Bronchial epithelial cell (primary cell): ENCODE measurements at places on chromosomes 1 and 21.
A peak's percentile ranks its signal among the peaks of the same experiment; 100 is the strongest.

- peak; percentile 97 for DNase-seq
Measured at GRCh38 chr1:6325482-6325881, 64.6 kb upstream of the GPR153 start.

DNA sequence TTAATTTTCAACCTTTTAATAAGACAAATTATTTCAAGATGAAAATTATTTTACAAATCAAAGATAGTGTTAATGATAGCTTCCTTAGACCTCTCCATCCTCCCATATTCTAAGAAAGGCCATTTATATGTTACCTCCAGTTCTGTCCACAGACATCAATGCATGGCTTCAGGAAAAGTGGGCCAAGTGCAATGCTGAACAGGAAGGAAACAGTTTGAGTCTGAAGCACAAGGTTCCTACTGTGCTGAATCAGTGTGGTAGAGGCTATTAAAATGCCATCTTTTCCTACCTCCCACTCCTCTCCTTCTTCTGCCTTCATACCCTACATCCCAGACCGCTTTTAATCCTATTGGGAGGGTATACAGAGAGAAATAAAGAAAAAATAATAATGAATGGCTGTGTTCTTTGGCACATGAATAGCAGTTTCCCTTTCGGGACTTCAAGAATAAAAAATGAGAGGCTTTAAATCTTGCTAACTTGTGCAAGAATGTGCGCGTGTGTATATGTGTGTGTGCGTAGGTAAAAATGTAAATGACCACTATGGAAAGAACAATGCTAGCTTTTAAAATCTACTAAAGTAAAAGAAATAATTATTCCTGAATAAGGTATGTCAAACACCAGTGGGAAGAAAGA lies 62.6 kb upstream of the C1orf105 start:
- DNase-seq = no peak

DNA sequence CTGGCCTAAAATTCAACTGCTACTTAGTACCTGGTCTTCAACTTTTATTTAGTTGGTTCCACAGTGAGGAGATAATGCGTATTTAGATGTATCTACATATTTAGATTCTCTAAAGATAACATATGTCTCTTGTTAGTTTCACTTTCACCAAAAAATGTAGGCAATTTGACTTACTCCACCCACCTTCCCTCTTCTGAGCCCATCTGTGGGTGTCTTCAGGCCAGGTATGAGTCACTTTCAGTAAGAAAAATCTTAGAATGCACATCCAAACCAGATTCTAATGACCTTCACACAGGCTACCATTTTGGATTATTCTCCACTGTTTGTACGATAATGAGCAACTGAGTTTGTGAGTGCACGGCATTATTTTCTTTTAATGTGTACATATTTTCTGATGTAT lies 501.7 kb downstream of the NEGR1 start:
- DNase-seq = no peak

DNA sequence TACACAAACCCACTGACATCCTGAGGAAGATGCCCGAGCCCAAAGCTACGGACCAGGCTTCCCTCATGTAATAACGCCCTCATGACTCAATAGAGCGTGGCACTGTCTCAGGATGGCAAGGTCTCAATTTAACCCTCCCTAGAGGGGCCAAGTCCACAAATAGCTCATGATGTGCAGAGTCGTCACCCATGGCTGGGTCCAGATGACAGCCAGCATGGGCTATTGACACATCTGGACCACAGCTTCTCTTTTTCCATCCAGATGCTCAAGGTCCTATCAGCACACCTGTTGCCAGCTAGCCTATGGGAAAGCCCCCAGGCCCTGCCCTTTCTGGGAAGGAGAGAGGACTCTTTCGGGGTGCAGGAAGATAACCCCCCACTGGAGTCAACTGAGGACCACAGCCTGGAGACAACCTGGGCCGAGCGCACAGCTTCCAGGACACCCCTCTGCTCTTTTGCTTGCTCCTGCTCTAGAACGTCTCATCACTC lies 2.8 kb downstream of the LAPTM5 start:
- no peak for DNase-seq

GRCh38 chr21:38075833-38076587 lies 159.8 kb upstream of the KCNJ6 start:
- DNase-seq = no peak

- peak; percentile 69 for DNase-seq
Measured at GRCh38 chr1:162310337-162310736, 66.3 kb downstream of the SPATA46 start.

GRCh38 chr1:31639543-31639942 lies 5.1 kb downstream of the PEF1 start:
- DNase-seq = peak; percentile 90

GRCh38 chr1:207810606-207811295 lies 58.9 kb downstream of the CD46 start:
- DNase-seq = no peak

GRCh38 chr1:50023292-50024159 lies at the start of gene AGBL4:
Gene AGBL4, minus strand, starts transcription at chr1:50023954.
- peak; percentile 11 for DNase-seq

GRCh38 chr1:205811660-205812059 lies 1.3 kb downstream of the SLC41A1 start:
- DNase-seq = no peak

DNA sequence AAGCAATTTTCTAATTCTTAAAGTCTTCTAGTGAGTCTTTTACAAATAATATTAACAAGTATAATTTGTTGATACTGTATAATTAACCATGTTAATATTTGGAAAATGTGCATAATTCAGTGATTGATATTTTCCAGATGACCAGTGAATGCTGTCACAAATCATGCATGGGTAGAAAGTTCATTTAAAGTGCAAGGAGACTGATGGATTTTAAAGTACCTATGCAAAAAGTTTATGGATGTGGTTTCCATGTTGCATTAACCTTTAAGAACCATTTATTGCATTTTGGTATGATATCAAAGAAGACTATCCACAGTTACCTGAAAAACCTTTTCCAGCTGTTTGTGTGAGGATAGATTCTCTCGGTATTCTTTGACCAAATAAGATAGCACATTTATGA lies 23.2 kb downstream of the CDC73 start:
- DNase-seq = no peak

GRCh38 chr1:153882296-153882912 lies 40.4 kb downstream of the GATAD2B start:
- no peak for DNase-seq

- no peak for DNase-seq
Measured at GRCh38 chr1:52904208-52904926, 17.2 kb downstream of the ECHDC2 start.

DNA sequence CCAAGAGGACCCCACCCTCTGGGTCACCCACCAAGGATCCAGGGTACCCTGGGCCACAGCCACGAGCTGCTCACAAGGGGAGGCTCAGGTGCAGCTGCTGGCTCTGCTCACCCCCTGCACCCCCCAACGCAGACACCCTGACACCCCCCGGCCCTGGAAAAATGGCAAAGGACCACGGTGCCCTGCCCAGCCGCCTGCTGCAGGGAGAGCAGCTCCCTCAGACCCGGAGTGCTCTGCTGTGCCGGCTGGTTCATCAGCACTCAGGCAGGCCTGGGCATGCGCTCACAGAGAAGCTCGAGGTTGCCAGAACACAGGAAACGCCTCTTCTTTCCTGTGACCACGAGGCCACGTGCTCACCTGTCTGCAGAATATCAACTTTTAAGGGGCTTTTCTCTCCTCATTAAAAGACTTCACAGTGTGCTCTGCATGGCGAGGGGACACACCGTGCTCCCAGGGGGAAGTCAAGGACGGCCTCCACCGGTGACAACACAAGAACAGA lies 4.3 kb upstream of the C1QTNF12 start:
- peak; percentile 87 for DNase-seq

- no peak for DNase-seq
Measured at GRCh38 chr21:44301961-44302406, 2.1 kb downstream of the PFKL start.

- DNase-seq = no peak
Measured at GRCh38 chr1:154794608-154795007, 75.5 kb downstream of the KCNN3 start.

- peak; percentile 44 for DNase-seq
Measured at GRCh38 chr21:25467896-25468295, 139.4 kb downstream of the MRPL39 start.

GRCh38 chr21:39726133-39726532 lies 18.9 kb upstream of the IGSF5 start:
- no peak for DNase-seq

DNA sequence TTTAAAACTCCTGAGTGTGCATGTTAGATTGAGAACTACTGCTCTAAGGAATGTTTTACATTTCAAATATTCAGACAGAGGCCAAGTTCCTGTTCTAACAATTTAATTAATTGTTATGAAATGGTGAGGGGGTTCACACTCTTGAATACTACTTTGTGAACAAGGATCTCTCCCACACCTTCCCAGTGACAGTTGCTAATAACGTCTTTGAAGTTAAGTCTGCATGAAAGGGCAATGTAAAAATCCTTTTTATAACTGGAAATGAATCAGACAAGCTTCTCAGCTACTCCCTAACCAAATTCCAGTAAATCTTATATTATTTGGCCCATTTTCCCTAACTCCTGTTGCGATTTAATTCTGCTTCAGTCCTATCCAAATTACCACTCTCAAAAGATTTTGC lies 828.5 kb upstream of the ADAMTS5 start:
- DNase-seq = no peak

GRCh38 chr1:2168535-2168934 lies 26.0 kb downstream of the FAAP20 start:
- DNase-seq = no peak

DNA sequence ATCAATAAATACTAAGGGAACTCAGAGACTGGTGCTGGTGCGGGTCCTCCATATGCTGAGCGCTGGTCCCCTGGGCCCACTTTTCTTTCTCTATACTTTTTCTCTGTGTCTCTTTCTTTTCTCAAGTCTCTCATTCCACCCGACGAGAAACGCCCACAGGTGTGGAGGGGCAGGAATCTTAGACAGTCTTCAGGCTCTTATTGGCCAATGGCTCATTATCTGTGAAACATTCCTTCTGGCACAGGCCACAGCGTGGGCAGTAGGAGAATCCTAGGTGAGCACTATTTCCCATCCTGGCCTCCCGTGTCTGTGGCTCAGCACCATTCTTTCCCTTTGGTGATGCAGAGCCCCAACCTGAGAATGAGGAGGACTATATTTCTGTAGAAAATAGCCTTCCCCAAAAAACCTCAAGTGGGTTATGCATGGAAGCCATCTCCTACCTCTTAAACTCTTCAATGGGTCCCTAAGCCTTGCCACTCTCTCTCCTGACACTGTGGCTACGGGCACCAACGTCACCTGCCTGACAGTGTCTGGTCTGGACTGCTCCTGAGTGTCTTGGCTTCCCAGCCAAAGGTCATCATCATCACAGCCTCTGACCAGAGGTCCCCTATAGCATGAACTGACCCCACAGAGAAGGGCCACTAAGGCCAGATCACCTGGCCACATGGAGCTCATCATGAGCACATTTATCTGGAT lies 6.2 kb upstream of the SLAMF1 start:
- DNase-seq = no peak

DNA sequence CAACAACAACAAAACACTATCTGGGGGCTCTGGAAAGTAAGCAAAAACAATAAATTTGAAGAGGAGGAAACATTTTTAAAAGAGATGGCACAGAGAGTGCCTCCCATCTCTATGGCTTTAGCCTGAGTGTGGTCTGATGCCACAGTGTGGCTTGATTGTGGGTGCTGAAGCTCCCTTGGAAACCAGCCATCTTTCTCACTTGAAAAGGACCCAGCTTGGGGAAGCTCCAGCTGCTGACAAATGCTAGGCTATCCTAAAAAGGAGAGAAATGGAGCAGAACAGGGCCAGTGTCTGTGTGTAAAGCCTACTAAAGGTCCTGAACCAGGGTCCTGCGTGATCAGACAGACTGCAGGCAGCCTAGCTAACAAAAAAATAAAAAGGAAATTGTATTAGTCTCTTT lies 642.0 kb upstream of the PTBP2 start:
- DNase-seq = no peak

GRCh38 chr1:107874221-107874620 lies 90.8 kb downstream of the VAV3 start:
- DNase-seq = peak; percentile 39

DNA sequence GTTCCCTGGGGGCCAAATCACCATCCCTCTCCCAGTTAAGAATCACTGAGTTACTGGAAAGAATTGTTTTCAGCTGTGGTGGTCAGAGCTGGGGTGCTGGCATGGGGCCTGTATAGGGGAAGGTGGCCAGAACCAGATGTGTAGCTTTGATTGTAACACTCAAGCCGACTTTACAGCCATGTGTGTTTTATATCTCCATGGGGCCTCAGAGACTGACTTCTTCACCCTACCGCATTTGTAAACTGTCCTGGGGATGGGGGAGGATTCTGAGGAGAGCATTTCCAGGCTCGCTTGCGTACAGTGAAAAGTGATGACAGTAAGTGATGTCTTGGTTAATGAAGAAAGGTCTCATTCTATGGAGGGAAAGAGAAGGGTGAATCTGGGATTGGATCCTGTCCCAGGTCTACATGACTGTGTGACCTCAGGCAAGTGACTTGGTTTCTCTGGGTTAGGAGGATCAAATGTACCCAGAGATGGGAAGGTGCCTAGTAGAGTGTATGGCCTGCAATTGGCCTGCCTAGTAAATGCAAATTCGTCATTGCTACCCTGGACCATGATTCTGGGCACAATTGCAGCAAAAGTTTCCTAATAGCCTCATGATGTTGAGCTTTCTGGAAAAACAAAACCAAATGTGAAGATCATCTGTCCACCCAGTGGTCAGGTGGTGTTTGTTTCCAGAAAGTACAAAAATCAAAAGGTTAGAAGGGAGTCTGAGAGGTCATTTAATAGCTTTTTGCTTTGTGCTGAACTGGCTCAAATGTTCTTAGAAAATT lies 49.7 kb upstream of the RCC2 start:
- DNase-seq = no peak
